Mammary epithelial cell (primary cell): ENCODE measurements at places on chromosomes 5 and 9. TPM values are rescaled to one million over a fixed set of nuclear protein-coding genes. Genes with fewer than 3 reads are reported as not detected.

The GPBP1 gene
- total RNA-seq = 39.7 TPM

The TMEFF1 gene
- 0.33 TPM for total RNA-seq

The DPP7 gene
- total RNA-seq = 52.3 TPM

The ZNF300 gene
- 5.7 TPM for total RNA-seq

The TRMO gene
- 6.9 and 7.6 TPM in 2 replicates for total RNA-seq

The WHRN gene
- 3.2 TPM for total RNA-seq

The GABBR2 gene
- not detected for total RNA-seq
